ENCODE measurements at places on chromosomes 16 and 17. TPM values are rescaled to one million over a fixed set of nuclear protein-coding genes. Genes with fewer than 3 reads are reported as not detected.

DNA sequence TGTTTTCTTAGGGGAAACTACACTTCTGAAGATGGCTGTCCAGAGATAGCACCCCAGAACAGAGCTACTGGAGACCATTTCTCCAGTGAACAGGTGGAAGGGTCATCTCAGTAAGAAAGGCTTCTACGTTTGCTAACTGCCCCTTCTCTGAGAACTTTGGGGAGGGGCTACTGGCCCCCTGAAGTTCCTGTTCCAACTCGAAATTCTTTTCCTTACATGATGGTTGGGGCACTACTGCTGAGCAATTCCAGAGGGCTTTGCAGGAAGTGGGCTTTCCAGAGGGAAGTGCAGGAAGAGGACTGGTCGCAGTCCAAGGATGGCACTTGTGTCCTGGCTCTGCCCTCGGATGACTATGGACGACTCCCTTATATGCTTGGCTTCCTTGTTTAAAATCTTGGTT, 31.2 kb downstream of the TOM1L2 start:
- no peak for DNase-seq

- DNase-seq: peak; percentile 57
These were observed 5.5 kb downstream of the CYLD start for GRCh38 chr16:50747207-50747956.

DNA sequence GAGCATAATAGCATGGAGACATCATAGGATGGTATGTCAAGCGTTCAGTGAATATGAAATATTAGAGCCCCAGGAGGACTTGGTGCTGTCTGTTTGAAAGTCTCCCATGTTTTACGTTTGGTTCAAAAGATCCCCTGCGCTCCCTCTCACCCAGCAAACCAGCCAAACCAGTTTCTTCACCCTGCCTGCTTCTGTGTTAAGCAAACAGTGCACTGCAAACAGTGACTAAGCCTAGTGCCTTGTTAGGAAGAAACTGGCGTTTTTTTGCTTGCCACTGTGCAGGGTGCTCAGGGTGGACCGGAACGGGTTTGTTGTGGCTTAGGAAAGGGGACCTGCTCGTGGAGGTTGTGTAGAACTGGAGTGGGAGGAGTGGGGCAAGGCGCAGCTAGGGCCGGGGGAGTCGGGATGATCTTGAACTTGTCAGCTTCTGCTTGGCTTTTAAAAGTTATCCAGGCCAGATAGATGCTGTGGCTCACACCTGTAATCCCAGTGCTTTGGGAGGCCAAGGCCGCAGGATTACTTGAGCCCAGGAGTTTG, 7.7 kb downstream of the CDH1 start:
- DNase-seq: no peak

Gene PDK2
- 16.1 TPM for total RNA-seq

Data from GM12878 (cell line).